ENCODE measurements at places on chromosomes 2 and 18.

GRCh38 chr2:119414894-119415293 lies 16.8 kb upstream of the TMEM37 start:
- no peak for DNase-seq

DNA sequence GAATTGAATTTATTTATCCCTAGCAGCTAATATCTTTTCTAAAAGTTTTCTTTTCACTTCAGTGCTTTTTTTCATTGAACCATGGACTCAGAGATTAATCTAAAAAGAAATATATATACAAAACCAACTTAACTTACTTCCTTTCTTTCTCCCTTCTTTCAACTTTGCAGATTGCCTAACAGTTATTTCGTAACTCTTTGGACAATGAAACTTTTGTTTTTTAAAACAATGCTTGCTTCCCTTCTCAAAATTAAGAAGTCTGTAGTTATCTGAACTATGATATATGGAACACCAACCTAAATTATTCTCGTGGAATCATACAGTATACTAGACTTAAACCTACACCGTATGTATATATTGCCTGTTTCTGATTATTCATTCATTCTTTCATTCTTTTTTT lies 62.9 kb downstream of the MIB1 start:
- no peak for DNase-seq

DNA sequence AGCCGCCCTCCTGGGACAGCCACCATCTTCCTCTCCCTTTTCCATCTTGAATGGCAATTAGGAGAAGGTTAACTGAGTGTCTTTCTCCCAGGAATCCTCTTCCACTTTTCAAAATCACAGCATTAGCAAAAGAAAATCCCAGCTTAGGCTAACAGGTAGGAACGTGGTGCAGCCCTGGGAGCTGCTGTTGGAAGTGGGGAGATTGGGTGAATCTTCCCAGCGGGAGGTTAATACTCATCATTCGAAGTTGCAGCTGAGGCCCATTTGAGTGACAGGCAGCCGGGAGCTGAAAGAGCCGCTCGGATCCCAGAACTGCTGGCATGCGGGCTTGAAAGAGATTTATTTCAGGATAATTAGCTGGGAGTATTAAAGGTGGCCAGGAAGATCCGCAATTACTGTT lies 306.0 kb downstream of the BCL11A start:
- no peak for DNase-seq

DNA sequence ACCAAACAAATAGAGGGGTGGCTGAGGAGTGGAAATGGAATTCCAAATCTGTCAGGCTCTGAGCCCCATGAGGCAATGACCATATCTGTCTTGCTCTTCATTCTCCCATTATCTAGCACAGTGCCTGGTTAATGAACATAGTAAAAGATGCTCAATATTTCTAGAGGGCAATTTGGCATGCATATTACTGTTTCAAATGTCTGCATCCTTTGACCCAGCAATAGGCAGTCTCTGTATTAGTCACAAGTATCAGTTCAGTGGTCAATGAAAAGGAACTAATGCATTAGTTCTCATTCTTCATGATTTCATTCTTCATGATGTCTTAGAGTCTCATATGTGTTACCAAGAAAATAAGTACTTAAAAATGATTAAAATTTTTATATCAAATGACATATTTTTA lies 28.4 kb upstream of the MALL start:
- DNase-seq, result no peak

GRCh38 chr18:32243358-32243757 lies 53.5 kb downstream of the MEP1B start:
- DNase-seq, result no peak
